Smooth muscle cell of the pulmonary artery (primary cell): ENCODE measurements at places on chromosomes 7 and 10. TPM values are rescaled to one million over a fixed set of nuclear protein-coding genes. Genes with fewer than 3 reads are reported as not detected.

PFKFB3 gene
- 64.4 and 151 TPM in 2 replicates for total RNA-seq

HABP2 gene
- total RNA-seq = not detected in 2 replicates

AOAH gene
- not detected in 2 replicates for total RNA-seq

TEX36 gene
- not detected in 2 replicates for total RNA-seq

HMX3 gene
- not detected in 2 replicates for total RNA-seq

STAMBPL1 gene
- total RNA-seq = 7.6 and 48.9 TPM in 2 replicates

CHAT gene
- not detected in 2 replicates for total RNA-seq

ELN gene
- total RNA-seq = 82.6 and 158 TPM in 2 replicates

AFAP1L2 gene
- total RNA-seq = 0.17 and 1.2 TPM in 2 replicates

HOXA2 gene
- 1.2 and 1.4 TPM in 2 replicates for total RNA-seq

TMEM236 gene
- total RNA-seq = under 0.01 and 0.07 TPM in 2 replicates

AGBL3 gene
- 0.66 and 0.91 TPM in 2 replicates for total RNA-seq

FXYD4 gene
- total RNA-seq = not detected in 2 replicates

MYO3A gene
- not detected in 2 replicates for total RNA-seq

CYP2C8 gene
- 0.07 TPM in 1 of 2 replicates, not detected in the other for total RNA-seq

HSPB1 gene
- 90.3 and 112 TPM in 2 replicates for total RNA-seq

CYP2E1 gene
- 0.20 and 0.86 TPM in 2 replicates for total RNA-seq

CYP26A1 gene
- total RNA-seq = not detected in 2 replicates

CDCA7L gene
- total RNA-seq = 18.6 and 20.3 TPM in 2 replicates

LIPN gene
- total RNA-seq = not detected in 2 replicates

SPDYE16 gene
- total RNA-seq = not detected in 2 replicates

PTPRN2 gene
- 0.26 and 0.85 TPM in 2 replicates for total RNA-seq

PRF1 gene
- total RNA-seq = not detected in 2 replicates

COL1A2 gene
- 7,425 and 10,972 TPM in 2 replicates for total RNA-seq

NEURL1 gene
- under 0.01 and 0.63 TPM in 2 replicates for total RNA-seq

MSRB2 gene
- total RNA-seq = 12.7 and 14.6 TPM in 2 replicates

HOXA9 gene
- total RNA-seq = 0.33 TPM in 1 of 2 replicates, not detected in the other

TFR2 gene
- 1.9 and 2.2 TPM in 2 replicates for total RNA-seq

RHOBTB1 gene
- total RNA-seq = 13.7 and 15.8 TPM in 2 replicates

UPK3BL2 gene
- total RNA-seq = 3.4 and 3.5 TPM in 2 replicates

IDI2 gene
- total RNA-seq = not detected in 2 replicates

TMEM139 gene
- 0.23 TPM in 1 of 2 replicates, not detected in the other for total RNA-seq

RNLS gene
- 9.3 and 15.6 TPM in 2 replicates for total RNA-seq

C10orf90 gene
- 0.13 and 0.26 TPM in 2 replicates for total RNA-seq

TEX47 gene
- not detected in 2 replicates for total RNA-seq

CTAGE4 gene
- 0.36 and 0.91 TPM in 2 replicates for total RNA-seq

SLC18A2 gene
- under 0.01 TPM in 1 of 2 replicates, not detected in the other for total RNA-seq

MUC12 gene
- 0.23 TPM in 1 of 2 replicates, not detected in the other for total RNA-seq

SFR1 gene
- total RNA-seq = 3.9 and 5.5 TPM in 2 replicates

SLC13A1 gene
- not detected in 2 replicates for total RNA-seq

CNPY1 gene
- total RNA-seq = not detected in 2 replicates

TUBAL3 gene
- not detected in 2 replicates for total RNA-seq

NKX6-2 gene
- total RNA-seq = not detected in 2 replicates

ASB10 gene
- total RNA-seq = not detected in 2 replicates

ADCY1 gene
- total RNA-seq = 0.03 and 0.26 TPM in 2 replicates

LRGUK gene
- 0.10 and 0.13 TPM in 2 replicates for total RNA-seq

PIK3CG gene
- 0.03 and 0.07 TPM in 2 replicates for total RNA-seq

SYCE1 gene
- total RNA-seq = 0.07 TPM in 1 of 2 replicates, not detected in the other

SCART1 gene
- 2.5 and 2.8 TPM in 2 replicates for total RNA-seq

AUTS2 gene
- 4.9 and 5.3 TPM in 2 replicates for total RNA-seq

MOGAT3 gene
- not detected in 2 replicates for total RNA-seq

PRTFDC1 gene
- total RNA-seq = 9.4 and 15.8 TPM in 2 replicates

ZNF425 gene
- 2.5 and 3.7 TPM in 2 replicates for total RNA-seq

CYP3A7 gene
- not detected in 2 replicates for total RNA-seq
